ENCODE measurements at places on chromosomes 16 and 17.

DNA sequence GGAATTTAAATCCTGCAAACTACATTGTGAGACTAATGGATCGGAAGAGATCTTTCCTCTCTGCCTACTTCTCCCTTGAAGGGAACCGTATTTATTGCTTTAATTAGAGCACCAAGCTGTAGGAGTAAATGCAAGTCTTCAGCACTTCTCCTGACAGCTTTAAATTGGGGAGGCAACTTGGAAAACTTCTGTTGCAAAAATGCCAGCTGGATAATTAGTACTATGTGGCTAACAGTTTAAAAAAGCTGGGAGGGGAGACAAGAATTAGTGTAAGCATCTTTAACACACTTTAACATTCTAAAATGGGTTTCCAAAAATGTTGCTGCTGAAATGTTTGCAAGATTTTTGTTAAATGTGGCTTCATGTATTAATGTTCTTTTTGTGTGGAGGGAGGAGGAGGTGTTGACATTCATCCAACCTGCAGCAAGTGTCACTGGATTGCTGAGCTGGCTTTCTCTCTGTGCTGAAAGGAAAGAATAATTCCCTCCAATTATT is 108.5 kb downstream of the PCTP start:
- no peak overlapping the region for H3K4me3 ChIP-seq
- no peaks in the 10 kb centered on the region for H3K36me3 ChIP-seq
- H3K27ac ChIP-seq: no peak overlapping the region
- no peaks in the 10 kb centered on the region for H3K4me1 ChIP-seq
- H3K27me3 ChIP-seq: no peaks in the 10 kb centered on the region

GRCh38 chr17:47896672-47897490 is 845 bp downstream of the SP2 start:
- H3K4me3 ChIP-seq: peak overlapping the region; percentile 80
- peak overlapping the region; percentile 90 for H3K27ac ChIP-seq
- no peaks in the 10 kb centered on the region for H3K27me3 ChIP-seq
- peaks cover 10% of the 10 kb centered on the region for H3K36me3 ChIP-seq
- DNase-seq: no peak

- no peak overlapping the region for H3K27ac ChIP-seq
- H3K36me3 ChIP-seq: no peaks in the 10 kb centered on the region
- peaks cover 5% of the 10 kb centered on the region for H3K4me1 ChIP-seq
- H3K27me3 ChIP-seq: no peaks in the 10 kb centered on the region
- H3K4me3 ChIP-seq: no peak overlapping the region
These were observed 224.4 kb downstream of the XYLT1 start for GRCh38 chr16:17246268-17246885.

DNA sequence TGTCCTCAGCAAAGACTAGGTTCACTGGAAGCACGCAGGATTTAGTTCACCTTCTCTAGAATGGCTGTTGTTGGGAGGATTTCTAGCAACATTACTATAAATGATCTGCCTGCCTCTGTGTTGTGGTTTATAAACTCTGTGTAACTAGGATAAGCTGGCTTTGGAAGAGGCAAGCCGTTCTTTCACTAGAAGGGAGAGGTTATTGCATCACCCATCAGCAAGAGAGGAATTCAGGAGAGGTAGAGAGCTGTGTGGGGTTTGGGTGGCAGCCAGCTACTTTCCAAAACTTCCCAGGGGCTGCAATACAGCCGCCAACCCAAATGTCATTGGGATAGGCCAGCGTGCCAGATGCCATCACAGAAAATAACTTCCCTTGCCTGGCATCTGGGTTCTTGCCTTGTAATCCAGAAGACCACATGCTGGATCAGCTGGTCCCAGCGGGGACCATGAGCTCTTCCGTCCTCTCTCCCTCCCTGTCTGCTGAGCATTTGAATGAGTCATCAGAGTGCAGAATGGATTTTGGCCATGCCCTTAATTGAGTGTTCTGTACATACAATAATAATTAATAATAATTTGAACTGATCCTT is 95.7 kb upstream of the RBFOX1 start:
- no peak overlapping the region for H3K4me3 ChIP-seq
- no peaks in the 10 kb centered on the region for H3K4me1 ChIP-seq
- no peaks in the 10 kb centered on the region for H3K27me3 ChIP-seq
- no peak overlapping the region for H3K27ac ChIP-seq
- no peak for DNase-seq
- H3K36me3 ChIP-seq: no peaks in the 10 kb centered on the region

DNA sequence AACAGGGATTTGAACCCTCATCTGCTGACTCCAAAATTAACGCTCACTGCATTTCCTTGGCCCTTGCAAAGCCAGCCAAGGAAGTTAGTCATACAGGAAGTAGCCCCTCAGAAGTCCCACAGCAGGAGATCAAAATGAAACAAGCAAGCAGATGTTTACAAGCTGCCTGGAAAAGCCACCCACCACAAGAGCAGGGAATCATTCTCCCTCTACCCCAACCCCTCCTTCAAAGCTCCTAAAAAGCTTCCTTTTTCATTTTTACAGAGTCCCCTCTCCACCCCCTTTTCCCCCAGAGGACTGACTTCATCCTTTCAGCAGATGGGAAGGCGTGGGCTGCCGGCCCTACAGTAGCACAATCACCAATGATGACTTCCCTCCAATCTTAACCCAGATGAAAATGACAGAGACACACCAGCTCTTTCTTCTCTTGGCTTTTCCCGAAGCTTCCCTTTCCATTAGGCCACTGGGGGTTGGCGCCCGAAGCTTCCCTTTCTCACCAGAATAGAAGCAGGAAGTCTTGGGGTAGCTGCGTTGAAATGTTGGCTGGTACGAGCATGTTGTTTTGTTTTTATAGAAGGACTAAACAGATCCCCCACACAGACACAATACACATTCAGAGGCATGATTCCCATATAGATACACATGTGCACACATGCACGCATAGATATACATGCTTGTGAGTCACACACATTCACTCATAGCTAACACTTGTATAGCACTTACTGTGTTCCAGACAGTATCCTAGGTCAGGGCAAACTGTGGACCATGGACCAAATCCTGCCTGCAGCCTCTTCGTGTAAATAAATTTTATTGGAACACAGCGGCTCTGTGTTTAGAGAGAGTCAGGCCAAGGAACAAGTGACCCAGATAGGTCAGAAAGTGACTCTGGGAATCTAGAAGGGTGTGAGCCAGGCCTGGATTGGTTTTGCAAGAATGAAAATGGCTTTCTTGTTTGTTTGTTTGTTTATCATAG is 17.4 kb downstream of the ITPRIPL2 start:
- no peak overlapping the region for H3K27ac ChIP-seq
- H3K27me3 ChIP-seq: no peaks in the 10 kb centered on the region
- H3K4me3 ChIP-seq: no peak overlapping the region
- no peak for DNase-seq
- H3K36me3 ChIP-seq: no peaks in the 10 kb centered on the region

DNA sequence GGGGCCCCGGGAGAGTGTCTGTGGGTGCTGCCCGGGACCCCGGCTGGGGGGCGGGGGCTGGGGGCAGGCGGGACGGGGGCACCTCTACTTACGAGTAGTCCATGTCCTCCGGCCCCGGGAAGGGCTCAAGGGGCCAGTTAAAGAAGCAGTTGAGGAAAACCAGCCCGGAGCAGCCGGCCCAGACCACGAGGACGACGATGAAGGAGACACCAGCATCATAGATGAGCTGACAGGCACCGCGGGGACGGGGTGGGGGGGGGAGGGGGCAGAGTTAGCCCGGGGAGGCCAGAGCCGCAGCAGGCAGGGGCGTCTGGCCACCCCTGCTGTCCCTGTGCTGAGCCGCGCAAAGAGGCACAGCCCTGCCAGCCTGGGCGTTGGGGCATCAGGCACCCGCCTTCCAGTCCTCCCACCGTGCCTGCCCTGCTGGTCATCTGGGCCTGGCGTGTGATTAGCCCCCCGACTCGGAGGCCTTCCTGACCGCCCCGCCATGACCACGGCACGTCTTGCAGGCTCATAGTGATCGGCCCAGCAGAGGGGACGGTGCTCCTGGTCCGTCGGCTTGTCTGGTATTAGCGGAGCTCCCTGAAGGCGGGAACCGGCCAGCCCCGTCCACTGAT is 29.0 kb upstream of the PITPNA start:
- H3K27me3 ChIP-seq: no peaks in the 10 kb centered on the region
- H3K4me3 ChIP-seq: no peak overlapping the region
- H3K4me1 ChIP-seq: peaks cover 31% of the 10 kb centered on the region
- no peaks in the 10 kb centered on the region for H3K36me3 ChIP-seq

DNA sequence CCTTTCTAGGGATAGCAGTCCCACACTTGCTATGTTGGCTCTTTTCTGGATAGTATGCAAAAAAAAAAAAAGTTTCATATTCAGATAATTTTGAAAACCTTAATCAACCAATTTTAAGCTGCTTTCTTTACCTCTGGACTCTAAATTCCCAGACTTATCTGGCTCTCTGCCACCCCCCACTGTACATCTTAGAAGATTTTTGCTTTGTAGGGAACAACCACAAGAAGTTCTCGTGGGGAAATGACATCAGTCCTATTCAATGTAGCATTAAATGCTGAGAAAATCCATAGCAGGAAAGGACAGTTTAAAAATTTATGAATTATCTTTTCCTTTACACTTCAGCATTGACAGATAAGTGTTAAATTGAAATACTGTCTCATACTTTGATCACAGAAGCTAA is 562.7 kb upstream of the HSBP1 start:
- no peaks in the 10 kb centered on the region for H3K27me3 ChIP-seq
- H3K4me1 ChIP-seq: no peaks in the 10 kb centered on the region
- no peak for DNase-seq
- H3K36me3 ChIP-seq: no peaks in the 10 kb centered on the region
- no peak overlapping the region for H3K4me3 ChIP-seq
